SK-N-DZ (cell line): ENCODE measurements at places on chromosomes 16 and 17.

DNA sequence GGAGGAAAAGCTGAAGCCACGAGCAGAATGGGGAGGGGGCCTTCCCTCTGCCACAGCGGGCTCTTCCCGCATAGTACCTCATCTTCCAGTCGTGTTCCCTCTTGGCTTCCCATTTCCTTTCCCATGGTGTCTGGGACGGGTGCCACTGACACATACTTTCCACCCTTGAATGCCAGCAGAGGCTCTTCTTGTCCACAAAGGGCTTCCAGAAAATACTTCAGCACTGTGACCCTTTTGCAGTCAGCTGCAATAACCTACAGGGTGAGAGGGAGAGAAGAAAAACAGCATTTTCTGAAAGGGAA, 30.7 kb downstream of the HIC1 start:
- DNase-seq: no peak

GRCh38 chr17:57459286-57459915, 203.1 kb downstream of the MSI2 start:
- DNase-seq: no peak

GRCh38 chr17:20141198-20141972, 132.2 kb downstream of the SPECC1 start:
- DNase-seq: no peak

GRCh38 chr17:1705004-1705403, 5.2 kb downstream of the TLCD2 start:
- no peak for DNase-seq

DNA sequence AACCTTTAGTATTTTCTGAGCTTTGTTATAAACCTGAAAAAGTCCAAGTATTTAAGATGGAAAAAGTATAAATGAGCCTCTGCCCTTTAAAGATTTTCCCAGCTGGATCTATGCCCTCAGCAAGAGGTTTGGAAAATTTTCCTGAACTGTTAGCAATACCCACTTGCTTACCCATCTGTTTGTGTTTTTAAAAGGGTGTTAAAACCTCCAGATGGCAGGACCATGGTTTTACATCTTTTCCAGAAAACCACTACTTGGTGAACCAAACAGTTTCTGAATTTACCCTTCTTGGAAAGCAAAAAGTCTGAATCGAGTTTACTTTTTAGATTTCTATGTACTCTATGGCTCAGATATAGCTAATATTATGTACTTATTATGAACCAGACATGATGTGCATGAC, 719 bp downstream of the PMFBP1 start:
- DNase-seq: no peak

DNA sequence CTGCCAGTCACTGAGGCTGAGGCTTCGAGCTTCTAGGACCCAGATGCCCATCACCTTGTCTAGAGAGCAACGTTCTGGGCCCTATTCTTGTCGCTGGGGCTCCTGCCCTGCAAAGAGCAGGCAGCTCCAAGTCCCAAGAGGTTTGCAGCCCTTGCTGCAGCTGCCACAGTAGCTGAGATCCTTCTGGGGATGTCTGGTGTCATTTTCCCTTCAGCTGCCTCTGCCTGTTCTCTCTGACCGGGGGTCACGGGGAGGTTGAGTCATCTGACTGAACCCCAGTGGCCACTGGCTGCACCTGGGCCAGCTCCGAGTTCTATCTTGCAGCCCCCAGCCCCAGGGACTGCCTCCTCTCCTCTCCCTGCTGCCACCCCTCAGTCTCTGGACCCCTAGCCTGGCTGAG, 4.9 kb downstream of the WSCD1 start:
- DNase-seq: no peak

DNA sequence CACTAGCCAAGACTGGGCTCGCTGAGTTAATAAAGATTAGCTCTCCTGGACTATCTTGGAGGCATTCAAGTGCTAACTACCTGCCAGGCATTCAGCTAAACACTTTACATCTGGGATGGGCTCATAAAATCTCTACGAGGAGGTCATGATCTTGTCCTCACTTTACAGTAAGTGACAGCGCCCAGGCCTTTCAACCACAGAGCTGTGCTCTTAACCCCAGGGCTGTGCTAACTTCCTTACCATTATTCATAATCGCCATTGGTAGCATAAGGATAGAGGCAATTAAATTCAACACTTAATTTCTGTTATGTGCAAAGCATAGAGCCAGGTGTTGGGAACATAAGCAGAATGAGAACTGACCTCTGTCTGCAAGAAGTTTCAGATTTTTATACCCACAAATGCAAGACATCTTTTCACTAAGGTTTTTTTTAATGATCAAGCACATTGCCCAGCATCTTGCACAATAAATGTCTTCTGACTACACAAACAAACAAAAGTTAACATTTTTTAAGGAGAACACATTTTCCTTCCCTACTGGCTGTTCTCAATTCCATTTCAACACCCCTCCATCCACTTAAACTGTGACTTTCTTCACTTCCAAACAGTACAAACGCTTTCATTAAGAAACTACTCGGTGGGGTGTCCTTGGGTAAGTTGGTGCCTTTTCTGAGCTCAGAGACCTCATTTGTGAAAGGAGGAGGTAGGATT, 172.3 kb downstream of the C16orf78 start:
- no peak for DNase-seq

- DNase-seq: no peak
Measured at GRCh38 chr16:81700071-81700779, 78.9 kb upstream of the PLCG2 start.

- DNase-seq: peak; percentile 25
Measured at GRCh38 chr16:47132308-47132707, 11.4 kb downstream of the NETO2 start.

DNA sequence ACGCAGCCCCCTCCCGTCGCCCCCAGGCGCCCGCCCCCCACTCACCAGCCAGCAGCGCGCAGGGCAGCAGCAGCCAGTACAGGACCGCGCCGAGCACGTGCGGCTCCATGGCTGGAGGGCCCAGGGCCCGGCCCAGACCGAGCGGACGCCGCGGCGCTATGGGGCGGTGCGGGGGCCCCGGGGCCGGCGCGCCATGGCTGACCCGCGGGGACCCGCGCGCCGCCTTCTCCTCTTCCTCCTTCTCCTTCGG, 239 bp downstream of the PIEZO1 start:
- no peak for DNase-seq

DNA sequence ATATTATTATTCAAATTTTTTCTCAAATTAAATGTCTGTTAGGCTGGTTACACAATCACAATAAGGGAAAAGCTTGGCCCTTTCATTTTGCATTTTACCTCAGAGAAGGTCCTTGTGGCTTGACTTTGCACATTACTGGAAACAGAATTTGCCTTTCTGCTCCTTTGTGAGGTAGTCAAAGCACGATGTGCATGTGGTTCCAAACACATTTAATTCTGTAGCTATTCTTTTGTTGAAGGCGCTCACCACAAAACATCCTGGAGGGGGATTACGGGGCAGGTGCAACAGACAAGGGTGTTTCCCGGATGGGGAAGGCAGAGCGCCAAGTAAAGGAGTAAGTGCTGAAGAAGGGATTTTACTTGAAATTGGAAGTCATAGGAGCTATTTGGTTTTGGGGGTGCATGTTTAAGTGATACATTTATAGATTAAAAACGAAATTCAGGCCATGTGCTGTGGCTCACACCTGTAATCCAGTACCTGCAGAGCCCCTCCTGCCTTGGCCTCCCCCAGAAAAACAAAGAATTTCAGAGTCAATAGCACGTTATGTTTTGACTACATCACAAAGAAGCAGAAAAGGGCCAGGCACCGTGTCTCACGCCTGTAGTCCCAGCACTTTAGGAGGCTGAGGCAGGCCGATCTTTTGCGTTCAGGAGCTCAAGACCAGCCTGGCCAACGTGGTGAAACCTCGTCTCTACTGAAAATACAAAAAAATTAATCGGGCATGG, 31.2 kb upstream of the TENT4B start:
- DNase-seq: no peak

DNA sequence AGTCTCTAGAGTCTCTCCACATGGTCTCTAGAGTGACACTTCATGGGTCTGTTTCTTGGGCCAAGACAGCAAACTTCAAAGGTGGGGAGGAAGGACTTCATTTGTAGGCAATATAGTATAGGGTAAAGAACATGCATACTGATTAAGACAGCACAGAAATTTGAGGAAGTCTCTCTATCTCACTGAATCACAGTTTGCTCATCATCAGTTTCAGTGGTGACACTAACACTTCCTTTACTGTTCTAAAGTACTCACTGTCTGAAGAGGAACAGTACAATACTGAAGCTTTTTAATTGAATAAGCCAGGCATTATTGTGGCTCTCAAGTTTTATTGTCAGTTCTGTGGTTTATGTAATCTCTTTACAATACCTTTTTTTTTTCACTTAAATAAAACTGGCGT, 656.4 kb upstream of the CDH8 start:
- no peak for DNase-seq

DNA sequence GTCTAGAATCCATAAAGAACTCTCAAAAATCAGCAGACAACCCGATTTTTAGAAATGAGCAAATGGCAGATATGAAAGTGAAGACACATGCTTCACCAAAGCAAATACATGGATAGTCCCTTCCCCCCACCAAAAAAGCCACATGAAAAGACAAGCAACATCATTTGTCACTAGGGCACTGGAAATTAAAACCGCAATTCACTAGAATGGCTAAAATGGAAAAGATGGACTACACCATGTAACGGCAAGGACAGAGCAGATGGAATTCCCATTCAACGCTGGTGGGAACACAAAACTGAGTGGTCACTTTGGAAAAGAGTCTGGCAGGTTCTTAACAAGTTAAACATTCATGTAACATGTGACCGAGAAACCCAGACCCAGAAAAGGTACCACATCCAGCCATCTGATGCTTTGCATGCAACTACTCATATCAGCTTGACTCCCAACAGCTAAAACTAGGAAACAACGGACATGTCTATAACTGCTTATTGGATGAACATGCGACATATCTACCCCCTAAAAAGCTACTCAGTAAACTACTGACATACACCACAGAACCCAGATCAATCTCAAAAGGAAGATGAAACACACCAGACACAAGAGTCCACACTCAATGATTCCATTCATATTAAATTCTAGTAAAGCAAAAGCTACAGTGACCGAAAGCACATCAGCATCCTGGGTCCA, 132.6 kb downstream of the ZNF778 start:
- DNase-seq: no peak

DNA sequence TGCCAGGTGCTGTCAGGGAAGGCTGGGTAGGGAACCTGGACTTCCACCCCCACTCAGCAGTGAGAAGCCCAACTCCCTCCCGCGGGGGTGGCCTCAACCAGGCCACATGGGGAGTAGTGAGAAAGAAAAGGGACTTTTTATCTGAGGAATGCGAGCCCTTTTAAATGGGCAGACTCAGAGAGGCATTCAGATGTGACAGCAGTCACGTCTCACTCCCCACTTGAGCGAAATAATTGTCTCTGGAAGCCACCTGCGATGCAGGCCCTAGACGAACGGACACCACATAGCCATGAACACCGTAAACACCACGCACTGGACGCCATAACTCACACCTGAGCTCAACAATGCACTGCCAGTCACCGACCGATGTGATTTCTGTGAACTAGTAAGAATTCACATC, 11.9 kb upstream of the CD300E start:
- no peak for DNase-seq

DNA sequence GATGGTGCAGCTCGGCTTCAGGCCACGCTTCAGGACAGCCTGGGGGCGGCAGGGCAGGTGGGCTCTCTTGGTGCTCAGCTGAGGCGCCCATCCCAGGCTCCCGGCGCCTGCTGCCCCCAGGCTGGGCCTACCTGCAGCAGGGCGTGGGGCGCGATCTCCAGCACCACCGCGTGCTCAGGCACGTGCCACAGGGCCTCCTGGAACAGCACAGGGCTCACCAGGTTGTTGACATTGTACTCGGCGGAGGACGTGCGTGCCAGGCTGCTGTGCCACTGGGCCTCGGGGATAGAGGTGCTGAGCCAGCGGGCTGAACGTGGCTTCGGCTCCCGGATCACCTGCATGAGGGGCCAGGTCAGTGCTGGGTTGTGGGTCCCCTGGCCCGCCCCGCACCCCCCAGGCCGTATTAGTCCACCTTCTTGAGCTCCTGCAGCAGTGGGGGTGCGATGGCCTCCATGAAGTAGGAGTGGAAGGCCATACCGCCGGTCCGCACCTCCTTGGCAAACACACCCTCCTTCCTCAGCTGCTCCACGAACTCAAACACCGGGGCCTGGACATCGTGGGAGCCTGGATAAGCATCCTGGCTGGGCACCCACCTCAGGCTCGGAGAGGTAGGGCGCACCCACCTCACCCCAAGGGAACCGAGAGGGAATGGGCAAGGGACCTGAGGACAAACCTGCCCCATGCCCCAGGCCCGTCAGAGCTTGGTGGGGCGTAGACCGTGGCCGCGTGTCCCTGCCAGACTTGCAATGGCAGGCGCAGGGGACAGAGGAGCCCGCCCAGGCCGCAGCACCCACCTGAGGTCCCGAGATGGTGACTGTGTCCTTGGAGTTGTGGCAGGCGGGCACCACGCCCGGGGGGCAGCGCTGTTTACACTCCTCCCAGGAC, 9.0 kb downstream of the FASN start:
- DNase-seq: no peak
